ENCODE measurements at places on chromosomes 16 and 17.

GRCh38 chr17:74386386-74386785 is 19.1 kb downstream of the GPR142 start:
- DNase-seq: no peak

GRCh38 chr16:68287276-68288251 is 23.2 kb downstream of the SLC7A6OS start:
- no peak for DNase-seq

GRCh38 chr17:80950466-80951120 is 41.0 kb upstream of the CHMP6 start:
- no peak for DNase-seq

DNA sequence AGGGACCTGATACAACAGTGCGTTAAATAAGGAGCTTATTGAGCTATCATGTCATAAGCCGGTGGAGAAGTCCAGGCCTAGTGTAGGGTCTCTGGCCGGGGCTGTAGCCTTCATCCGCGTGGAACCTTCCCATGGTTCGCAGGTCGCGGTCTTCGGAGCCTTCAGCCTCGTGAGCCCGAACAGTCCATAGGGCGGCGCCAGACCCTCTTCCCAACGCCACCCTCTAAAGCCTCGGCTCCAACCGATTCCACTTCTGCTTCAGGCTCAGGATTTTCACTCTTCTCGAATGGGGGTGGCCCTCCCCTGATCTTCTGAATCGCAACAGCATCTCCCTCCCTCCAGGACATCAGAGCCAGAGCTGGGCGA is 10.3 kb upstream of the BRCA1 start:
- DNase-seq: no peak

DNA sequence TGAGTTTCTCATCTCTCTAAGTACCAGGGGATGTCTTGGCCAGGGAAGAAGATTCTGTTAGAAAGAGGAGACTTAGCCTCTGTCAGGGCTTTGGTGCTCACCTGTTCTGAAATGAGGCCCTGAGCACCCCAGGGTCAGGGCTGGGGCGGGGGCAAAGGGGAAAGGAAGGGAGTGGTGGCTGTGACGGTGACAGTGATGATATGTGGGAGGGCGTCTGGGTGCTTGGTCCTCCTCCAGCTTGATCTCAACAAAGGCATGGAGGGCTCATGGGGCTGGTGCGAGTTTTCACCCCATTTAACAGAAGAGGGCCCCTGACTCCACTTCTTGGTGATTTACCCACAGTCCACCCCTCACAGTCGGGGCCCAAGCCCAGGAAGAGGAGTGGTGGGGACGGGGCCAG is 15.1 kb downstream of the SOX8 start:
- no peak for DNase-seq

- DNase-seq: no peak
These were observed 45.6 kb downstream of the SLC47A1 start for GRCh38 chr17:19579192-19579761.

GRCh38 chr17:55931446-55931845 is 180.6 kb downstream of the PCTP start:
- no peak for DNase-seq

- no peak for DNase-seq
These were observed 131.2 kb upstream of the FAM20A start for GRCh38 chr17:68732301-68732749.

DNA sequence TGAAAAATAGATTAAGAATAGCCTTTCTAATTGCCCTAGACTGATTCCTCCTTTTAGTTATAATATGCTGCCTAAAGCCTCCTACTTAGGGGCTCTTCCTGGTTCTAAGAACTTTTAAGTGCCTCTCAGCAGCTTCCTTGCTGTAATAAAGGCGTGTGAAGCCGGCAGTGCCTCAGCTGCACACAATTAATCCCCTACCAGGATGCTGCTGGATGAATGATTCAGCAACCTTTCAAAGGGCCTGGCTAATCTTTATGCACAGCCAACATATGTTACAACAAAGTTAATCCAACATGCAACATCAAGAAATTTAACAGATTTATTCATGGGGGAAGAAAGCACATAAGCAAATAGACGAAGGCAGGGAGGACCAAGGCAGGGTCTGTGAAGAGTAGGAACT is 145.2 kb downstream of the PMP22 start:
- no peak for DNase-seq

DNA sequence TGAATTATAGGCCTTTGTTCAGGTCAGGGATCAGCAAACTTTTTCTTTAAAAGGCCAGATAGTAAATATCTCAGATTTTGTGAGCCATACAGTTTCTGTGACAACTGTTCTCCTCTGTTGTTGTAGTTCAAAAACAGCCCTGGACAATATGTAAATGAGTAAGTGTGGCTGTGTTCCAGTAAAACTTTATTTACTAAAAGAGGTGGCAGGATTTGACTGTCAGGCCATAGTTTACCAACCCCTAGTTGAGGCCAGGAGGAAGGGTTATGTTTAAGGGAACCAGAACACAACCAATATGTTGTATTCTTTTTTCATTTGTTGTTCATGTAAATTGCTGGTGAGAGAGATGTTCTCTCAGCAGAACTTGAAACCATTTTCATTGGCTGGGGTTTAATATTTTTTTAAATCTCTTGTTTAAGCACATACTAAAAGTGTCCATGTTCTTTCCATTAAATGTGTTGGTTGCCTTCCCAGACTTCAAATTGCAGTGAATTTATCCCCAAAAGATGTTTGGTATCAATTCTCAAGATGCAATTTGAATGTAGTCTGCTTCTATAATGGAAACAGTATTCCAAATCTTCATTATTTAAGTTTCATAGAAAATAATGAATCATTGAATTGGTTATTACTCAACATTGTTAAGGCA is 260.3 kb downstream of the FTO start:
- DNase-seq: no peak

DNA sequence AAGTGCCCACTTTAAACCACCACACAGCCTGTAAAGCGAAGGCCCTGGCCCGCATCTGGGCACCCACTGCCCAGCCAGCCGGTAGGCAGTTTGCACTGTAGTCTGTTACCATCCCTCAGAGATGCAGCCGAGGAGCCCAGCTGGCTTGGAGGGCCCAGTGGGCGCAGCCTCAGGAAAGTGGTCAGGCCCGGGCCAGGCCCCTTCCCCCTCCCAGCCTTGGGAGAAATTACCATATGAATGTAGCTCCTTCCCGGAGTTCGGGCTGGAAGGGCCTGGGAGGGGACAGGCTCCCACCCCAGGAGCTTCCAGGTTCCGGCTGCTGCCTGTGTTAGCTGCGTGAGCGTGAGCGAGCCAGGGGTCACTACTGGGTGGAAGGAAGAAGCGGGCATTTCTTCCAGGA is 325.4 kb downstream of the SEC14L1 start:
- no peak for DNase-seq

DNA sequence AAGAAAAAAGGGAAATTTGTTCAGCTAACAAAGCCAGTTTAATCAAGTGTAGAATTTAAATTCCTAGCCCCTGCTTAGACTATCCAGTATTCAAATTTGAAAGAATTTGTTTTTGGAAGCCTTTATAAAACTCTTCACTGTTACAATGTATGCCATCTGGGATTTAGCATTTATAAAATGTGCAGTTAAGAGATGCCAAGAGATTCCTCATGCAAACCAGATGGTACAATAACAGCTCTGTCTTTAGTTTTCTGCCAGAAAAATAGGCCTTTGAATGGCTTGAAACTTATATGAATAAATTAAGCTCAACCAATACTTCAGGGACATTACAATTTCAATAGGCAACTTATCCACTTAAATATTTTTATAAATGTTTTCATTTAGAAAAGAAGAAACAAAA is 6.8 kb upstream of the ANKS4B start:
- DNase-seq: peak; percentile 63

DNA sequence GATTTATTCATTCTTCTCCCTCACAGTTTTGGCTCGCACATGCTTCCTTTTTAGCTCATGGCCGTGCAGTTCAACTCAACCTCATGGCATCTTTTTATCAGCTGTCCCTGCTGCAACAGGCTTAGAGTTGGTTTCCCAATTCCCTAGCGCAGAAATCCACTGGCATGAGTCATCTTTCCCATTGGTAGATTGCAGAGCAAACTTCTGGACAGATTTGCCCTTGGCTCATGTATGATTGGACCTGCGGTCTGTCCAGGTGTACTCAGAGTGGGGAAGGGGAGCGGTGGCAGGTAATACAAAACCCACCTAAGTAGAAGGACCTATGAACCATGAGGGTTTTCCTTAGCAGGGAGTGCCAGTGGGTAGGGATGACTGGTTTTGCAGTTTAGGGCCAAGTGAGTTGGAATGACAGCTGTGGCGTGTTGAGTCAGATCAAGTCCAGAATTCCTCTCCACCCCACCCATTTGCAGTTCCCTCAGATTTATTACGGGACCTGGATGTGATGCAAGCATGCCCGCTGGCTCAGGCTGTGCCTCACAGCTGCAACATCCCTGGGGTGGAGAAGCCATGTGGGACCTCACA is 584.7 kb downstream of the WWOX start:
- no peak for DNase-seq

GRCh38 chr16:12871784-12872183 is 29.6 kb upstream of the SHISA9 start:
- DNase-seq: no peak

DNA sequence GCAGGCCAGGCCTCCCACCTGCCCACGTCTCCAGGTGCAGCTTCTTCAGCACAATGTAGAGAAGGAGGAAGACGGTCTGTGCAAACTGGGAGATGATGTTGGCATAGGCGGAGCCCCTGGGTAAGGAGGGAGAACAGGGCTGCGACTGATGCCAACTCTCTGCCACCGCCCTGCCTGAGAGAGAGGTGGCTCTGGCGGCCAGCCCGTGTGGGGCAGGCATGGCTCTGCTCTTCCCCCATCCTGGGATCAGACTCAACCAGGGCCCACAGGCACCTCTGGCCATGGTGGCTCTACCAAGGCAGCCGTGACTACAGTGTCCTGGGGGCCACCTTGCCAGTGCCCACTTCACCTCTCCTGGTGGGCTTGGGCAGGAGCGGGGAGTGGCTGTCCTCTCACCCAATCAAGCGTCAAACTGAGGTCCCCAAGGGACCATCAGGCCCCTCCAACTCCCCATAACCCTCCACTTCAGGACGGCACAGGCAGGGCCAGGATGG is 8.6 kb downstream of the SLC47A2 start:
- DNase-seq: no peak

GRCh38 chr17:82014432-82014831 is 8.2 kb downstream of the CENPX start:
- DNase-seq: no peak

- DNase-seq: no peak
These were observed 19.4 kb downstream of the MYBBP1A start for GRCh38 chr17:4535667-4536258.

GRCh38 chr17:66811683-66812054 is 23.2 kb upstream of the CACNG5 start:
- no peak for DNase-seq

DNA sequence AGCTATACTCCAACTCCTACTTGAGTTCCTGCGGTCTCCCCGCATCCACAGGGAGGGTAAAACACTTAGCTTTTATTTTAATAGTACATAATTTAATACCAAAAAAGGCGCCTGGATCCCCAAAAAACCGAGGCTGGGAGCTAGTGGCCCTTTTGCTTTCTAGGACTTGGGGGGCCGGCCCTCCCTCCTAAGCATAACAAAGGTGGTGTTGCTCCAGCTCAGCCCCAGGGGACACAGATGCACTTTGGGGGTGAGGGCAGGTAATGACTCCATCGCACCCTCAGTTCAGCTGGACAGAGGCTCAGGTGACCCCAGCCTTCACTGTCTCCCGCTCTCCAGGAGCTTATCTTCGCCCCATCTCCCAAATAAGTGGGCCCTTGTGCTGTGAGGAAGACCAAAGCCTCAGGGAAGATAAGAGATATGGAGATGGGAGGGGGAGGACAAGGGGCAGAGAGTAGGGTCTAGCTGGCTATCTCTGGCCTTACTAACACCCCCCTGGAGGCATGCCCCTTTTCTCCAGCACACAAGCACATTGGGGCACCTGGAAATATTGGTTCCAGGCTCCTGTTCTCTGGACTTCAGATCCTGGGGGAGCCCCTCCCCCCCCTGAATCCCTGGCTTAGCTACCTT is 2.8 kb upstream of the NHERF1 start:
- DNase-seq: no peak
